ENCODE measurements at places on chromosomes 6 and 20.

GRCh38 chr6:156767603-156768467 is 9.3 kb upstream of the ARID1B start:
- no peak for DNase-seq

DNA sequence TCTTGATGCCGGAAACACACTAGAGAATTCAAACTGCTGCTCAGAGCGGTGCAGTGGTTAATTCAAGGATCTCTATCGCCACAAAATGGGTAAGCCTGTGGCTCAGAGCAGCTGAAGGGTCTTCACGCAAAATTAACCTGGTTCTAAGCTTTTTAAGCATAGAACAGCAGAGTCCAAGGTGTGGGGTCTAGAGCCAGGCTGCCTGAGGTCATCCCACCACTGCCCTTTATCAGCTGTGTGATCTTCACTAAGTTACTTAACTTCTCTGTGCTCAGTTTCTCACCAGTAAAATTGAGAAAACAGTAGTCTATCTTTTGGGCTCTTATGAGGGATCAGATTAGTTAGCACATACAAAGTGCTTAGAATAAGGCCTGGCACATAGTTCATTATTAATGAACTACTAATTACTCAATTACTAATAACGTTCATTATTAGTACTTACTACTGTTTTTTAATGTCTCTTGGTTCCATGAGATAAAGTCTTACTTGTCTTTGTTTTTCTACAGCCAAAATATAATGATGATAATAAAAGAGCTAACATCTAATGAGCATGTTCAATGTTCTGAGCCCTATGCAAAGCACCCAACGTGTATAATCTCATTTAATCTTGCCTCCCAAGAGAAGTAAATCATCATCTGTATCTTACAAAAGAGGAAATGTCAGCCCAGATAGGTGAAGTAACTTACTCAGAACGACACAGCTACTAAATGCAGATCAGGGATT is 92.9 kb downstream of the NFATC2 start:
- no peak for DNase-seq

DNA sequence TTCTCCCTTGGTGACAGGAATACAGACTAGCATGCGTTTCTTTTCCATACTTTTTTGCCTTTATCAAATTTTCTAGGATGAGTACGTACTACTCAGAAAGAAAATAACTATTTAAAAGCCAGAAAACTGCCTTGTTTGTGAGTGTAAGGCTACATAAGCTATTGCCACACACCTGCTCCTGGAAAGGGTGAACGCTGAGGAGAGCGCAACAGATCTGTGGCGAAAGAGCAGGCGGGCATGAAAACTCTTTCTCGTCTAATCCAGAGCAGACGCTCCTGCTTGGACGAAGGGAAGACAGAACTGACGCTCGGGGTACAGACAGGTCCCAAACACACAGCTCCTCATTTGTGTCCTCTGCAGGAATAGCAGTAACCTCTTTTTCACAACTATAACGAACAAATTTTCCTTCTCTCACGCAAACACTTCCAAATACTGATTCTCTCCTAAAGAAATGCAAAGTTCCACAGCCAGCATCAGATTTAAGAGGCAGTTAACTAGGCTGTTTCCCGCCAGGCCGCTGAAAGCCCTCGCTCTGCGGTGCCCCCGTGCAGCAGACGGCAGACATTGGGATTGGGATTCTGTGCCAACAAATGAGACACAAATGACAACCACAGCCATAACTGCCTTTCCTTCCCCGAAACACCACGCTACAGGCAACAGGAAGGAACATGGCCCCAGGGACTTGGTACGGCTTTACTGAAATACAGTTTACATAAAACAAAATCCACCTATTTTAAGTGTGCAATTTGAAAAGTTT is 20.0 kb downstream of the TAF4 start:
- no peak for DNase-seq

DNA sequence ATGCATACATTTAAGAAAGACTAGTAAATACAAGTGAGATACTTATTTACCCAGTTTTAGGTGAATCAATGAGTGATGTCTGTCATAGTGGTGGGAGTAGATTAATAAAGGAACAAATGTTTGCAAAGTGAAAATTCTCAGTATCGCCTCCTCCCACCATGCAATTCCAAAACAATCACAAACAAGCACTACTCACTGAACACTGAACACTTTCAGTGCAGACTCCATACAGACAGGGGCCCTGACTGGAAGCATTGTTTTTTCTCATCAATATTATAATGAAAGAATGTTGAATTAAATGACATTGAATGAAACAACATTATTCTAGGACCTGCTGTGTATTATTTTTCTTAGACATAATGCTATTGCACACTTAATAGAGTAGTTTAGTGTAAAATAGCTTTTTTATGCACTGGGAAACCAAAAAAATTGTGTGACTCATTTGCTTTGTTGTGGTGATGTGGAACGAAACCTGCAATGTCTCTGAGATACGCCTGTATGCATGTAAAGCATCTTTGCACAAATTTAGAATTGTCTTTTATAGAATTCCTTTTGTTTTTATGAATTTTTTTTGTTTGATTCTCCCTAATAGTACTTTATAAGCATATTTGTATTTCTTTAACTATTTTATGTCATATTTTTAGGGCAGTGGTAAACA is 317.5 kb downstream of the UTRN start:
- no peak for DNase-seq

GRCh38 chr20:25032065-25032477 is 25.9 kb downstream of the ACSS1 start:
- DNase-seq = no peak

GRCh38 chr6:24396824-24397223 is 5.9 kb upstream of the MRS2 start:
- no peak for DNase-seq

- peak; percentile 10 for DNase-seq
Measured at GRCh38 chr6:160667639-160668481, 3.8 kb upstream of the LPA start.

DNA sequence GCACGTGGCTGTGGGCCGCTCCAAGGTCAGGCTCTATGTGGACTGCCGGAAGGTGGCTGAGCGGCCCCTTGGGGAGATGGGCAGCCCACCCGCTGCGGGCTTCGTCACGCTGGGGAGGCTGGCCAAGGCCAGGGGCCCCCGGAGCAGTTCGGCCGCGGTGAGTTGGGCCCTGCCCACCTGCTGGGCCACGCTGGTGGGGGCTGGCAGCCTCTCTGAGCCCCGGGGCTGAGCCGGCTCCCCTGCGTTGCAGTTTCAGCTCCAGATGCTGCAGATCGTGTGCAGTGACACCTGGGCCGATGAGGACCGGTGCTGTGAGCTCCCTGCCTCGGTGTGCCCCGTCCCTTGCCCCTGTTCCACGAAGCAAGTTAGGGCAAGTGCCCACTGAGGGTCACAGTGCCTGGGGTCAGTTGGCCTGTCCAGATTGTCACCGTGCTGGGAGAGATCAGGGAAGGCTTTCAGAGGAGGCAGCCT is 27.1 kb downstream of the COL20A1 start:
- DNase-seq = no peak

DNA sequence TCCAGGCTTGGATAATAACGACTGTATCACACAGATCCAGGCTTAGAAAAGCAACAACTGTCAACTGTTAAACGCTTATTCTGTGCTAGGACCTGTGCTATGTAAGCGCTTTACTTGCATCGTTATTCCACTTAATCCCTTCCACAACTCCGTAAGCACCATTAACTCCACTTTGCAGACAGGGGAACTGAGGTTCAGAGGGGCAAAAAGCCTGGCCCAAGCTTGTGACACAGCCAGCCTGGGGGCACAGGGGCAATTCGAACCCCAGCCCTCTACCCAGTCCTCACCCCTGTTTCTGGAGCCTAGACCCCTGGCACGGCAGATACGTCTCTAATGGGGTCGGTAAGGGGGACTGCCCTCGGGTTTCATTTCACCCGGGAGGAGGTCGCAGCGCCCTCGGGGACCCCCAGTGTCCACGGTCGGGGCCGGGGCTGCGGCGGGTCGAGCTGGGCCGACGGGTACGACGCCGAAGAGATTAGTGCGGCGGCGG is 411 bp downstream of the DSN1 start:
- DNase-seq = no peak

GRCh38 chr20:20953738-20954618 is 152.2 kb downstream of the LINC00237 start:
- no peak for DNase-seq

DNA sequence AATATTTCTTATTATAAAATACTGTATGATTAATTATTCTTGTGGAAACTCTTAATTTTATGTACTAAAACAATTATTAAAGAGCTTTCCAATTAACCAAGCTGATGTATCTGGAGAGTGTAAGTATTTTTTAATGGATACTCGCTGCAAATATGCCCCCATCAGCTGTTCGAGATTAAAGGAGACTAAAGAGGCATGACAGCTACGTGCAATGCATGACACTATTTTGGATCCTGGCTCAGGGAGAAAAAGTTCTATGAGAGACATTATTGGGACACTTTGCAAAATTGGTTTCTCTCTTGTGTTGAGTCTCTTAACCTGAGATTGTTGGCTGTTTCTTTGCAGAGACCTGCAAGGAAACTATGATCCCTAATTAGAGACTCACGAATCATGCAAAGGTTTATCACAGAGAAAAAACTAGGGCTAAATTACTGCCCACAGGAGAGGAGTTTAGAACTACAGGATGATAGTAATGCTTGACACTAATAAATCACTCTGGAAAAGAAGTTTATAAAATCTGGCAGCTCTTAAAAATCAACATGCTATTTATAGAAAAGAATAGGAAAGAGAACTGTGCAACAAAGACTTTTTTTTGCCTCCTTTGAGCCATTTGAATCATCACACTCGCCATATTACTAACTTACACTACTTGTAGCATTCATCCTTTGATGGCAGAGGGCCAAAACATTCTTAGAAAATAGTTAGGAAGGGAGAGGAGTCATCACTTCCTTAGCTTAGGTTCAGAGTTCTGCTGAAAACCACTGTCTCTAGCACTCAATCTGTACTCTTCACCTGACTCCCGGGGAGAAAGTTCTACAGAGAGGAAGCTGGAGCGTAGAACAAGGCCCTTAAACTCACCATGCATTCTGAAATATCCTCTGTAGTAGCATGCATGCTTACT is 25.3 kb downstream of the NRN1 start:
- no peak for DNase-seq

GRCh38 chr6:33744001-33744848 is 2.5 kb downstream of the IP6K3 start:
- peak; percentile 77 for DNase-seq

- DNase-seq = no peak
Measured at GRCh38 chr20:39851459-39851858, 837.6 kb downstream of the MAFB start.

- no peak for DNase-seq
Measured at GRCh38 chr6:165200178-165200577, 109.2 kb downstream of the C6orf118 start.

DNA sequence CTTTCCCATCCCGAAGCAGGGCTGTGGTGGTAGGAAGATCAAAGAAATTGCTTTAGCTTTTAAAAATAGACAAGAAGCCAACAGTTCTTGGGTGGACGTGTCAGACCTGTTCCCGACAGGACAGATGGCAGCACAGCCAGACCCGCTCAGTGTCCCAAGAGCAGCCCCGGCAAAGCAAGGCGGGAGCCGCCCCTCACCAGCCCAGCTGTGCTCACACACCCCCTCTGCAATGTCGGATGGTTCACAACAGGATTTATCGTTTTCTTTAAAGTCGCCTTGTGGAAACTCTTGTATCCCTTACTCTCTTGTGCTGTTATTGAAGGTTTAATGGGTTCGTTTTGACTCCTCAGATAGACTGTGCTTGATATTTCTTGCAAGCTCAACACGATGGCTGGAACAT is 302.4 kb downstream of the THBS2 start:
- DNase-seq = no peak

DNA sequence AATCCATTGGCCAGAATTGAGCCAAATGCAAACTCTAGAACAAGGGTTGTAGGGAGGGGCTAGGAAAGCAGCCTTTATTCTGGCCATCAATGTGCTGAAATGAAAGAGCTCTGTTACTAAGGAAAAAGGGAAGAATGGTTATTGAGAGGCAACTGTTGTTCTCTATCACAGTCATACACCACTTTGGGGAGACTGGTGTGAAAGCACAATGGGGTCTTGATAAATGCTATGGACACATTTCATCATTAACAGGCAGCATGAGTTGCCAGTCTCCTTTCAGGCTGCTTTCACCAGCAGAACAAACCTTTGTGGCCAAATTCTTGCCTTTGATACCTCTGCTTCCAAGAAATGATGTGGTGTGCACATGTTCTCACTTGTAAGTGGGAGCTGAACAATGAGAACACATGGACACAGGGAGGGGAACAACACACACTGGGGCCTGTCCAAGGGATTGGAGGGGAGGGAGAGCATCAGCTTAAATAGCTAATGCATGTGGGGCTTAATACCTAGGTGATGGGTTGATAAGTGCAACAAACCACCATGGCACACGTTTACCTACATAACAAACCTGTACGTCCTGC is 86.2 kb downstream of the CDS2 start:
- DNase-seq = no peak

DNA sequence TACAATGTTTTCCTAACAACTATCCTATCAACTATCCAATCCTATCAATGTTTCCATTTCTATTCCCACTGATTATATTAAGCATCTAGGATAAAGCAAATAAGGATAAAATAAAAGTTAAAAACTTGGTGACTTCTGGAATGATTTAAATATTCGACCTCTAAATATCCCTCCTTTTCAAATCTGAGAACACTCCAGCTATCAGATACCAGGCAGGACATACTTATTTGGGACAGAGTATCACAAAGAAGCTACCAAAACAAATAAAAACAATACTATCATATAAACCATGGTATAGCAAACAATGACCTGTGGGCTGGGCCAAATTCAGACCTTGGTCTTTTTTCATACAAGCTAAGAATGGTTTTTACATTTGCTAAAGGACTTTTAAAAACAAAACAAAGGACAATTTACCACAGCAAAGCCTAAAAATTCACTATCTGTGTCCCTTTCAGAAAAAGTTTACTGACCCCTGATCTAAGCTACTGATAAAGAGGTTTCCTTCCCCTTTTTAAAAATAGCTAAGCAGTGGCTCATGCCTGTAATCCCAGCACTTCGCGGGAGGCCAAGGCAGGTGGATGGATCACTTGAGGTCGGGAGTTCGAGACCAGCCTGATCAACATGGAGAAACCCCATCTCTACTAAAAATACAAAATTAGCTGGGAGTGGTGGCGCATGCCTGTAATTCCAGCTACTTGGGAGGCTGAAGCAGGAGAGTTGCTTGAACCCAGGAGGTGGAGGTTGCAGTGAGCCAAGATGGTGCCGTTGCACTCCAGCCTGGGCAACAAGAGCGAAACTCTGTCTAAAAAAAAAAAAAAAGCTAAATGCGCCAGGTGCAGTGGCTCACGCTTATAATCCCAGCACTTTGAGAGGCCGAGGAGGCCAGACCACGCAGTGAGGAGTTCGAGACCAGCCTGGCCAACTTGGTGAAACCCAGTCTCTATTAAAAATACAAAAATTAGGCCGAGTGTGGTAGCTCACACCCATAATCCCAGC is 6.0 kb downstream of the NUP153 start:
- DNase-seq = no peak

DNA sequence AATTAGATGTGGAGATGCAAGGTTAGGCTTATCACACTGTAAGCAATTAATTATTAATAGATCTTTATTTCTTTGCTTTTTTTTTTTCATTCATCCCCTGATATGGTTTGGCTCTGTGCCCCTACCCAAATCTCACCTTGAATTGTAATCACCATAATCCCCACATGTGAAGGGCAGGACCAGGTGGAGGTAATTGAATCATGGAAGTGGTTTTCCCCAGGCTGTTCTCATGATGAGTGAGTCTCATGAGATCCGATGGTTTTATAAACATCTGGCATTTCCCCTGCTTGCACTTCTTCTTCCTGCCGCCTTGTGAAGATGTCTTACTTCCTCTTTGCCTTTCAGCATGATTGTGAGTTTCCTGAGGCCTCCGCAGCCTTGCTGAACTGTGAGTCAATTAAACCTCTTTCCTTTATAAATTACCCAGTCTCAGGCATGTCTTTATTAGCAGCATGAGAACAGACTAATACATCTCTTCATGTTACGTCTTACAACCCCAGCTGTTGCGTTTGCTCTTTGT is 333.8 kb downstream of the CDH26 start:
- no peak for DNase-seq
